Endothelial cell of umbilical vein (primary cell): ENCODE measurements at places on chromosomes 13 and 19. TPM values are rescaled to one million over a fixed set of nuclear protein-coding genes. Genes with fewer than 3 reads are reported as not detected.
A peak's percentile ranks its signal among the peaks of the same experiment; 100 is the strongest.

The GSX1 gene
- total RNA-seq = not detected in 2 replicates

The RNF225 gene
- 0.58 TPM in 1 of 2 replicates, not detected in the other for total RNA-seq

The FBXL3 gene
- 35.9 and 37.8 TPM in 2 replicates for total RNA-seq

GRCh38 chr13:28529836-28530235 is 34.9 kb upstream of the FLT1 start:
- DNase-seq = no peak

- DNase-seq = no peak
These were observed 123.5 kb downstream of the DNAJC3 start for GRCh38 chr13:95800436-95800835.

DNA sequence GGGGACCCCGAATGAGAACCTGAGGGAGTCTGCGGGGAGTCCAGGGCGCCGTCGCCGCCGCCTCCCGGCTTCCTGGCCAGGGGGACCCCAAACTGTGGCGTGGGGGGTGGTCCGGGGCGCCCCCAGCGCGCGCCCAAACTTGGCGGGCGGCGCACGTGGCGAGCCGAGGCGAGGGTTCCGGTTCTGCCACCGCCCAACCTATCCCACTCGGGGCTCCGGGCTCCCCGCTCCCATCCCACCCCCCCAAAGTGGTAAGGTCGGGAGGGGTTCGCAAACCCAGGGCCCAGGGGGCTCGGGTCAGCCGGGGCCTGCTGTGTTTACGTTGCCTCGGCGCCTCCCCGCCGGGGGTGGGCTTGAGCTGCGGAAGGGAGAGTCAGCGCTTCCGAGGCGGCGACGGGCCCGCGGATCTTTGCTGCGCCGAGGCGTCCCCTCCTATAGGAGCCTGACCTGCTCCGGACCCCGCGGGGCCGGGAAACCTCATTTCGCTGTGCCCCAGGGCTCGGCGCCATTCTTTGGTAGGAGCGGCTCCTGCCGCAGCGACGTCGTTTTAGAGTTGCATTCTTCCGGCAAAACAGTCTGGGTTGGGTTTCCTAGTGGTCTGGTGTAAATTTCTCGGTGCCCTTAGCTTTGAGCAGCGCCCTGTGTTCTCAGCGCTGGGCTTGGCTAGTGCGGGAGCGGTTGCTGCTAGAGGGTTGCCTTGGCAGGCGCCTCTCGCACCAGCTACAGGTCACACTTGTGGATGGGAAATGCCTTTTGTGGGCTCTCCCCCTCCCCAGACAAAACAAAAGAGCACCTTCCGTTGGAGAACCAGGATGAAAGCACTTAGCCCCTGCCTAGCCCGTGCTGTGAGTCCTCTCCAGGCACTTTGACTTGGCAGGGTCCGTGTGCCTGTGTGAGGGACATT is 1.2 kb downstream of the DAZAP1 start:
- peak; percentile 73 for DNase-seq

DNA sequence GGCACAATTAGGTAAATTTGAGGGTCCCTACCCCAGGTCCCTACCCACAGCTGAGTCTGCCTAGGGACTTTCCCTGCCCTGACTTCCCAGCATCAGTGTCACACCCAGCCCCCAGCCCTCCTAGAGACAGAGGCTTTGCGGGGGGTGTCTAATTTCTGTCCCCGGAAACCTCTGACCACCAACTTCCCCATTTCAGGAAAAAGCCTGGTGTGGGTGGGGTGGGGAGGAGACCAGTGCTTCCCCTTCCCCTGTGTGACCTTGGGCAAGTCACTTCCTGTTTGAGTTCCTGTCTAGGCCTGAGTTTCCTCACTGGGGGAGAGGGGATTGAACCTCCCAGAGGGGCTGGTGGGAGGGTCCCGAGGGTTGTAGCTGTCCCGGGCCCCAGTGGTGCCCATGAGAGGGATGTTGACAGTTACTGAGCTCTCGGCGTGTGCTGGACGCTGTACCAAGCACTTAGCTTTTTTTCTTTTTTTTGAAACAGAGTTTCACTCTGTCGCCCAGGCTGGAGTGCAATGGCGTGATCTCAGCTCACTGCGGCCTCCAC is 7.9 kb downstream of the VASP start:
- DNase-seq = no peak
